Esophagus squamous epithelium (tissue), 5 donors: ENCODE measurements at places on chromosomes 12 and 14.

GRCh38 chr14:86790408-86791364 lies 1202.3 kb downstream of the GALC start:
- DNase-seq, result no peak

DNA sequence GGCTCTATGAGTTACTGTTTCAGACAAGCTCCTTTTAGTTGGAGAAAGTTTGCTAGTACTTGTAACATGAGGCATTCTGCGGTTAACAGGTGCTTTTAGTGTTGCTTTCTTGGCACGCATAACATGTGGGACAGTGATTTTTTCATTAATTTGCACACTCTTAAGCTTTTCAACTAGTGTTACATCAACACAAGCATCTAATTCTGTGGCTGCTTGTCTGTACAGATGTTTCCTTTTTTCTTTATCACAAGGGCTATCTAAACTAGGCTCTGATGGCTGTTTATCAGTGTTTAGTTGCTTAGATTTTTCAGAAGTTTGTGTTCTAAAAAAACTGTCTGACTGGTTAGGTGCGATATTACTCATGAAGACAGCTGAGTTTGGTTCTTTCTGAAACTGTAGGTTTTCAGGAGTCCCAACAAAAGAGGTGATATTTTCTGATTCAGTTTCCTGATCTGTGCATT lies 120.1 kb downstream of the RALGAPA1 start:
- no peak for DNase-seq

DNA sequence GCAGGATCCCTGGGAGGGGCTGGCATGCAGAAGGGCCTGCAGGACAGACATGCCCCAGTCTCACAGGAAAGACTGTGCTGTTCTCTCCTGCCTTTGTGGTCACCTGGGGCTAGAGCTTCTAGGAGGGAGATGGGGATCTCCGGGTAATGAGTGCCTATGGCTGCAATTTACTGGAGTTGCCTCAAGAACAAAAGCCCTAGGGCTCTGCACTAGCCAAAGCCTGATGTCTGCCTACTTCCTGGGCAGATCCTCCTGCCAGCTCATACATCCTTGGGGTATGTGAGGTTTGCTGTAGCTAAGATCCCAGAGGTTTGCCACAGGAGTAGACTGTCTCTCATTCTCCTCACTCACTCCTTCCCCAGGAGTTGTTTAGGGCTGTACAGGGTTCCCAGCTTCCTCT lies 106.9 kb upstream of the PPFIA2 start:
- DNase-seq, result no peak

GRCh38 chr12:108564724-108565123 lies 2.3 kb downstream of the ISCU start:
- no peak for DNase-seq

DNA sequence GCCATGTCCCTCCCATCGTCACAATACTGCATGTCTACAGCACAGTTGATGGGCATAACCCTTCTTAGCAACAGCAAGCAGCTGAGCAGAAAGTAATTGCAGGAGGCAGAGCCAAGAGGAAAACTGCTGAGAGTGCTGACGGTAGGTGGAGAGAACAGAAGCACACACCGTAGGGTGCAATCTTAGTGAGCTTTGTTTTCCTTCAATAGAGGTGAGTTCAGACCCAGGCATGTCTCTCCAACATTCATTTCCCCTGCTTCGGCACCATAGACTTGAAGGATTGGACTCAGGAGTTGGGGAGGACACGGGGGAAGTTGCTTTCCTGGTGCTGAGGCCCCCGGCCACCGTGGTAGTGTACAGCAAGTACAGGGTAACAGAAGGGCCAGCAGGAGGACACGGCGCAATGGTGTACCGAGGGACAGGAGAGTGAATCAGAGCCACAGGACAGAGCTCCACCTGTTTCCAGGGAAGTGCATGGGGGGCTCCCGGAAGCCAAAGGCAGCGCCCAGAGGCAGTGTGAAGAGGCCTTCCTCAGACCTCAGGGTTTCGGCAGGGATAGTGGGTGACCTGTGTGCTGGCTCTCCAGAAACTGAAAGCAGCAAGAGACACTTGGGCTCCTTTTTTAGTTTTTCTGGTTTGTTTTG lies 36.3 kb upstream of the SINHCAF start:
- no peak for DNase-seq

GRCh38 chr14:25049568-25050268 lies at the start of gene STXBP6:
Gene STXBP6, minus strand, starts transcription at chr14:25050147. Its CDS starts 75,329 bp downstream, at chr14:24974818.
- DNase-seq, result no peak

DNA sequence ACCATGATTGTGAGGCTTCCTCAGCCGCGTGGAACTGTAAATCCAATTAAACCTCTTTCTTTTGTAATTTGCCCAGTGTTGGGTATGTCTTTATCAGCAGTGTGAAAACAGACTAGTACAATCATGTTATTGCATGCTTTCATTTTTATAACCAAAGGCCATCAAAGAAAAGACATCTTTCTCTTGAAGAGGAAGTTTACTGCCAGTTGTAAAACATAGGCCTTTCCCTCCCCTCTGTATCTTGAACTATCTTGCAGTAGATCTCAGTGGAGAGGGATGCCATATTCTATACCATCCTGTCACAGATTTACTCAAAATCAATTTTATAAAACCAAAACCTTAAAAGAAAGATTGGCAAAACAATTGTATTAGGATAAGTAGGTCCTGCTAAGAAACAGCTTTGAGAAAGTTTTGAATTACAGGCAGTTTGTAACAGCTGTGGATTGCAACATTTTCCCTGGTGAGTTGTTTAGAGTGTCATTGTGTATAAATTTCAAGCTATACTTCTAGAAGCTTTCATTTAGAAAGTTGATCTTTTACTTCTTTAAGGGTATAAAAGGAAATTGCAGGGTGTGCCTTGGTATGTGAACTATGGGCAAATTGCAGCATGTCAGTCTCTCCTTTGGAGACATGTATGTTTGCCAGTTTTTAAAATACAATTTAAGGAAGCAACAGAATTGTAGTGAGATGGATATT lies 128.0 kb downstream of the ATP23 start:
- DNase-seq, result no peak

- DNase-seq, result no peak
Observed at GRCh38 chr12:46554460-46554859, 181.9 kb upstream of the SLC38A2 start.

- DNase-seq, result no peak
Observed at GRCh38 chr14:99698642-99699041, 14.5 kb downstream of the CYP46A1 start.

- DNase-seq, result no peak
Observed at GRCh38 chr12:121637231-121637914, 11.0 kb downstream of the ORAI1 start.

DNA sequence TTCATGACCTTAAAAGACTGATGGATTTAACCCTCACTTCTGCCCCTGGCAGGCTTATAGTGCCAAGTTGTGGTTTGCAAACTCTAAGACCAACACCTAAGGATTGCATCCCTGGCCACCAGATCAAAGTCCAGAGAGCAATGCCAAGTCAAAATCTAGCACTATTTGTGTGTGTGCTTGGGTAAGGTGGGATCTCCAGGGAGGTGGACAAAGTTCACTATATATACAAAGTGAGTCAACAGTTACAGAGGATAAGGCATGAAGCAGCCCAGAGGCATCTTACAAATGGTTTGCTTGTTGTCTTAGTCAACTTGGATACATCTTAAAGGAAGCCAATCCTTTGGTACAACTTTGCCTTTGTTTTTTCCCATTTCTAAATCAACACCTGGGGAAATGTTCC lies 137.3 kb downstream of the MSRB3 start:
- DNase-seq, result no peak

GRCh38 chr12:131720921-131721320 lies 10.0 kb downstream of the SFSWAP start:
- no peak for DNase-seq

DNA sequence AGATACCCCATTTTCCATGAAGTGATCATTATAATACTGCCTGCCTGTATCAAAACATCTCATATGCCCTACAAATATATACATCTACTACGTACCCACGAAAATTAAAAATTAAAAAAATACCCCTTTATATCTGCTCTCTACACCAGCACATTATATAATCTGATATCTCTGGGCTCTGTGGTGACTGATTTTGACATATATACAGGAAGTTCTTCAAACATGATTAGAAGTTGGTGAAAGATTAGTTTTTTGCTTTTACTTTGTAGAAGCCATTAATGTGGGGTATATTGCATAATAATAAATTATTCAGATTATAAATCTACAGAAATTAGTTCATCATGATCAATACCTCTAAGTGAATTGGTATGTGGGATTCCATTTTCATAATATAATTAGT lies 126.7 kb upstream of the MDM1 start:
- no peak for DNase-seq

- DNase-seq, result no peak
Observed at GRCh38 chr12:26966842-26967241, 28.6 kb downstream of the FGFR1OP2 start.

DNA sequence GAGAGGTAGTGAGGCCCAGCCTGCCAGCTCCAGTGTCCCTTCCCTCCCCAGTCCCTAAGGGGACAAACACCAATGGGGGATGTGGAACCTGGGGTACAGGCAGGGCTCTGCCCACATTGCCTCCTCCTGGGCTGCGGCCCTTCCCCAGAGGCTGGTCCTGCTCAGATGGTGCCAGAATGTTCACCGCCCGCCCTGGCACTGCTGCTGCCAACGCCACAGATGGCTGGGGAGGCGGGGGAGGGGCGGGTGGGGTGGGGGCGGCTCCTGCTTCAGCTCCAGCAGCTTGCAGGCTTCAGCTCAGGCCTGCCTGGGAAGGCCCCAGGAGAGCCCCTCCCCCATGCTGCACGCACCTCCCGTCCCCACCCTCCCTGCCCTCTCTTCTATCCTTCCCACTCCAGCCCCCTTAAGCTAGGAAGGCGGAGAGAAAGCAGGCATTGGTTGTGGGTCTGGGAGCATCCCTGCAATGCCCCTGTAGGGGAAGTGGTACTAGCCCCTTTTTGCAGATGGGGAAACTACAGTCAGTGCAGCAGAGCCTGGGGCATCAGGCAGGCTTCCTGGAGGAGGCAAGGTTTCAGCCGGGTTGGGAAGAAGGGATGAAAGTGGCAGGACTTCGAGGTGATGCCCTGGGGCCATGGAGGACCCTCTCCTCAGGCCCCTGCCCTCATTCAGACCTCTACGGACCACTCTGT lies 2.0 kb upstream of the BEGAIN start:
- no peak for DNase-seq

DNA sequence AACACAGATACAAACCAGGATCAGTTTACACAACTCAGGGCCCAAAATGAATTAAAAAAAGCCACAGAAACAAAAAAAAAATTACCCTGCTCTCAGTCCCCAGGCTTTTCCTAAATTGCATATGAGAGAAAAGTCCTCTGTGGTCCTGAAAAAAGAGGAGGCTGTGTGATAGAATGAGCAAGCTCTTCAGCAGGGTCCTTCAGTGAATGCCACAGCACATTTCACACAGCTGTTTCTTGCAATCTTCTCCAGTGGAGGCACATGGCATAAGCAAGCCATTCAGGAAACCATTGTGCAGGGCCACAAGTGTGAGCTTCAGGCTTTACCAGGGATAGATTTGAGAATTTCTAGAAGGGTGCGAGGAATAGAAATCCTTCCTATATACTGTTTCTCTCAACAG lies 168.5 kb downstream of the PPM1H start:
- DNase-seq, result no peak
